ENCODE measurements at places on chromosomes 16 and 17.
A peak's percentile ranks its signal among the peaks of the same experiment; 100 is the strongest.

DNA sequence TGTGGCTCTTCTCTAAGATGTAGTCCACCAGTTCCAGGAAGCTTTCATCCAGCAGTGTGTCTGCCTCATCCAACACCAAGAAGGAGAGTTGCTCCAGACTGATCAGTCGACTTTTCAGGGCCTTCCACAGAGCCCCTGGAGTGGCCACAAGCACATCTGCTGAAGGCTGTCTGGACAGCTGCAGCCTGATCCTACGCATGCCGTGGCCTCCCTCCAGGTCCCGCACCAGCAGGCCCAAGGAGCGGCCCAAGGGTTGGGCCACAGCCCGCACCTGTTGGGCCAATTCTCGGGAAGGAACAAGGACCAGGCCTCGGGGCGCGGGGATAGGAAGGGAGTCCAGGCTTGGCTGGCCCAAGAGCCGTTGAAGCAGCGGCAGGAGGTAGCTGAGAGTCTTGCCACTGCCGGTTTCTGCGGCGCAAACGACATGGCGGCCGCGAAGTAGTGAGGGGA, 729 bp downstream of the DDX28 start:
- no peaks in the 10 kb centered on the region for H3K27me3 ChIP-seq
- peaks cover 8% of the 10 kb centered on the region for H3K4me1 ChIP-seq
- H3K36me3 ChIP-seq = no peaks in the 10 kb centered on the region
- H3K4me3 ChIP-seq = peak overlapping the region; percentile 85

DNA sequence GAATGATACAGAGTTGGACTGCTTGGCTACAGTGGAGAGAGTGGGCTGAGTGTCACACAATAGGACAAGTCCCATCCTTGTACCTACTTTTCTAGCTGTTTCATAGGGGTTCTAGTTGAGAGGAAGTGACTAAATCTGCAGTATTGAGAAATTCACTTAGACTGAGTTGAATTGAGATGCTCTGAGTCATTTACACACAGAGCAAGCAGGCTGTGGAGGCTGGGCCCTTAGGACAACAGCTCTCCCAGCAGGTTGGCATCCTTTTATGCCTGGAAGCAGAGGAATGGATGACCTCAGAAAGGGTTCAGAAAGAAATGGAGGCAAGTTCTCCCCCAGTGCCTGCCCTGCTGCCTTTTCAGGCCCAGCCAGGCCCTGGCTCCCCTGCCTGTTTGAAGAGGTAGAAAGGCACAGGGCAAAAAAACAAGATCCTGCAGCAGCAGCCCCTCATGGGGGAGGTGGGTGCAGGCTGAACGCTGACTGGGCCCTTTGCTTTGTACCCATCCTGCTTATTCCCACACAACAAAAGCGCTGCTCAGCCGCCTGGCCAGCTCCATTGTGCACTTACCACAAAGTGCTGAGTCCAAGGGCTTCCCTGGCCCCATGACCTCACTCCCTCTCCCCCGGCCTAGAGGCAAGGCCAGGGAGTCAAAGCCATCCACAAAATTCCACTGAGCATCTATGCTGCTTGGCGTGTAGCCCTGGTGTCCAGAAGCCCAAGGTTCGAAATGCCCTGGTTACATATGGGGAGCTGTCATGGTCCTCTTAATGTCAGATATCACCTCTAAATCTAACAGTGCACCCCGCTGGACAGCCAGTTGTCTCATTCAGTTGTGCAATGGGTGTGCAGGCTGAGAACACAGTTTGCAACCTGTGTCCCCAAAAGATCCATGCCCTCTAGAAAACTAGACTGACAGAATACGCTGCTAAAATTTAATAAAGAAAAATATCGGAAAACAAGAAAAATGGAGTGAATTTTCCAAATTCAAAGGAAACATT, 5.4 kb upstream of the CRYBA1 start:
- H3K4me1 ChIP-seq = peaks cover under 1% of the 10 kb centered on the region
- DNase-seq = no peak
- H3K27me3 ChIP-seq = no peaks in the 10 kb centered on the region
- no peak overlapping the region for H3K4me3 ChIP-seq
- no peak overlapping the region for H3K27ac ChIP-seq

DNA sequence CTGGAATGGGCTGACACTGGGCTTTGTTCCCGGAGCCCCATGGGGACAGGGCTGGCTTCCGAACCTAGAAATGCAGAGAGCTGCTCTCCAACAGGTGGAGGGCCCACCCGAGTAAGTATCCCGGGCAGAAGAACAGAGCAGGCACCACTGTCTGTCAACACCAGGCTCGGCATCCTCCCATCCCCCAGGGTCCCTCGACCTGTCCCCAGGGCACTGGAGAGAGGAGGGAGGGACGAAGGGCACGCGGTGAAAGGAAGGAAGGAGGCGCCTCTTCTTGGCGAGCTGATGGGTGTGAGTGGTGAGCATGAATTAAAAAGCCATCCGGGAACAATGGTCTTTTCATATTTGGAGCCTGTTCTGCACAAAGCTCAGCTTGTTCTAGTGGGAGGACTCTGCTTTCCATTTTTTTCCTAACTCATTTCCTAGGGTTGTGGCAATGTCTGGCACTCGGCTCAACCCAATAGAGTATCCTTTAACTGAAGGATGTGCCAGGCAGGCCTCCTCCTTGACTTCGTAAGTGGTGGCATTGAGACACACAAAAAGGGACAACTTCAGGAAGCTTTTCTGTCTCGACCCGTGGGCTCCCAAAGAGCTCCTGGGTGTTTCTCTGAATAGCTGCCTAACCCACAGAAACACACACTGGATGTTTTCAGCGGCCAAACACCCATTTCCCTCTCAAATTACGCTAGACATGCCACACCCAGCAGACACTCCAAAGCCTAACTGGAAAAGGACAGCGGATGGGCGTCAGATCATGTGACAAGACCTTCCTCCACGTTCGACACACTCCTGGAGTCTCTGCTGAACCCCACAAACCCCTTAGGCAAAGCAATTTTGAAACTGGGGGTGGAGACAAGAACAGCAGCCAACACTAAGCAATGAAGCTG, 47.7 kb downstream of the ZFHX3 start:
- H3K4me1 ChIP-seq = peaks cover 6% of the 10 kb centered on the region
- no peak for DNase-seq
- H3K27me3 ChIP-seq = no peaks in the 10 kb centered on the region
- H3K36me3 ChIP-seq = no peaks in the 10 kb centered on the region
- no peak overlapping the region for H3K4me3 ChIP-seq
- no peak overlapping the region for H3K27ac ChIP-seq

GRCh38 chr17:64515829-64516228, 9.1 kb downstream of the CEP95 start:
- H3K27ac ChIP-seq = peak overlapping the region; percentile 18
- H3K4me3 ChIP-seq = no peak overlapping the region
- H3K4me1 ChIP-seq = no peaks in the 10 kb centered on the region
- no peak for DNase-seq
- peaks cover 79% of the 10 kb centered on the region for H3K36me3 ChIP-seq
- H3K27me3 ChIP-seq = no peaks in the 10 kb centered on the region

DNA sequence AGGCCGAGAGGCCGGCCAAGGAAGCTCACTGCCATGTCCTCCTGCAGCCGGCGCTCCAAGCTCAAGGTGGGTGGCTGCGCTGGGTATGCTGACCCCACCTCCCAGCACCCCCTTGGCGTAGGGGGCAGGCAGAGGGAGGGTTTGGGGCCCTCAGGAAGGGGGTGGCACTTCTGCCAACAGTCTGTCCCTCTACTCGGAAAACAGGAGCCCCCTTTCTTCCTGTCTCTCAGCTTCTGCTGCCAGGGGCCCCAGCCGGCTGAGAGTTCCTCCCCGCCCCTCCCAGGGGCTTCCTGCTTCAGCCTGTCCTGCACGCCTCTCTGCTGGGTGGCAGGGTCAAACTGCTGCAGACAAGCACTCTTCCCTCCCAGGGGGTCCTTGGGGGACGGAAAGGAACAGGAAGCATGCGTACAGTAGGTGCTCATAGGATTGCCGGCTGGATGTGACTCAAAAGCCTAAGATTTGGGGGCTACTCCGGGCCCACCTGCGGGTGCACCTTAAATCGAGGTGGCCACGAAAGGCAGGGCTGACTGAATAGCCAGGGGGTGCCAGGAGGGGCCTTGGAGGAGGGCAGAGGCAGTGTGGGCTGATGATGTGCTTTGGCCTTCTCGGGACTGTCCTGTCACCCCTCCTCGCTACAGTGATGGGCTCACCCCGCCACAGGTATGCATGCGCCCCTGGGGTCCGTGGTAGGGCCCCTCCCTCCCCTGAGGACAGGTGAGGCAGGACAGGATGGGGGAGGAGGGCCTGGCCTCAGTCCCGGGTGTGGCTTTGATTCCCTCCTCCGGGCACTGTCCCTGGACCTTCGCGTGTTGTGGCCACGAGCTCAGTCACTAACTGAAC, 4.0 kb downstream of the CBX2 start:
- H3K27me3 ChIP-seq = peaks cover under 1% of the 10 kb centered on the region
- H3K4me3 ChIP-seq = no peak overlapping the region
- peaks cover 11% of the 10 kb centered on the region for H3K36me3 ChIP-seq
- H3K4me1 ChIP-seq = peaks cover 6% of the 10 kb centered on the region
- H3K27ac ChIP-seq = no peak overlapping the region
- DNase-seq = no peak

DNA sequence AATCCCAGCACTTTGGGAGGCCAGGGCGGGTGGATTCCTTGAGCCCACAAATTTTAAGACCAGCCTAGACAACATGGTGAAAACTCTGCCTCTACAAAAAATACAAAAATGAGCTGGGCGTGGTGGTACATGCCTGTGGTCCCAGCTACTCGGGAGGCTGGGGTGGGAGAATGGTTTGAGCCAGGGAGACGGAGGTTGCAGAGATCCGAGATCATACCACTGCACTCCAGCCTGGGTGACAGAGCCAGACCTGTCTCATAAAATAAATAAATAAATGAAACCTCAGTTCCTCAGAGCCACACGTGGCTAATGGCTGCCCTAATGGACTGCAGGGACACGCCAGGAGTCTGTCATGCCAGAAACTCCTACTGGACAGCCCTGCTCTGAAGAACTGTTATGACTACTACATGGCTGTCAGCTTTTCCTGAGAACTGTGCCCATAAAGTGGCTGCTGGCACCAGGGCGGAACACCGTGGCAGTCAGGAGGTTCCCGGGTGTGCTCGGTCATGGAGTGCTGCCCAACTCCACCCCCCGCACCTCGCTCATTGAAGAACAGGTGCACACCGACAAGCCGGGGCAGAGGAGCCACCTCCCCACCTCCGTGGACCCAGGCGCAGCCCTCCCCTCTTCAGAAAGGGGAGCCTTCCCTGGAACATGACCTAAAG, 4.3 kb downstream of the TMEM11 start:
- H3K36me3 ChIP-seq = no peaks in the 10 kb centered on the region
- H3K27me3 ChIP-seq = no peaks in the 10 kb centered on the region

DNA sequence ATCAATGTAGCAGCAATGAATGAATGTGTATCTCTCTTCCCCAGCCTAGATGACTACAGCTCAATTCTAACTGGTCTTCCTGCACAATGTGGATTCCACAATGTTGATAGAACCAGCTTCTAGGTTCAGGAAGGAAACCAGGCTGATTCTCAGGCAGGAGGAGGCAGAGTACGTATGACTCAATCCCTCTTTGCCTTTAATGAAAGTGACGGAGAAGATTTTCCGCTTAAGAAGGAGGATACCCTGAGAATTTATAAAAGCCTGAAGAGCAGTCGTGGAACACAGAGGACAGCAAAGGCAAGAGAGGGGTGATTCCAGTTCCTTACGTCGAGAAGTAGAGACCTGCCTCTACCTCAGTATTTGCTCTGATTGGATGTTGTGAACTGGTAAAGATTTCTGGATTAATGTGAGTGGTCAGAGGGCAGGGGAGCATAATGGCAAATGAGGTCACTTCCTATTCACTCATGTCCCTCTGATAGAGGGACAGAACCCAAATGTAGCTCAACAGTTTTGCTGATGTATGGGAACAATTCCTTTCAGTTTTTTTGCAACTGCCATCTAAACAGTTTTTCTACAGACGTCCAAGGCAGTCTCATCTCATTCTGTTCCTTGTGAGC, 15.0 kb upstream of the SLC16A11 start:
- H3K4me3 ChIP-seq = no peak overlapping the region
- no peak overlapping the region for H3K27ac ChIP-seq
- DNase-seq = no peak
- H3K4me1 ChIP-seq = no peaks in the 10 kb centered on the region

GRCh38 chr17:17590141-17590751, 1.3 kb downstream of the PEMT start:
- peak; percentile 49 for DNase-seq
- peak overlapping the region; percentile 93 for H3K27ac ChIP-seq
- peaks cover 26% of the 10 kb centered on the region for H3K4me1 ChIP-seq
- peak overlapping the region; percentile 75 for H3K4me3 ChIP-seq
- H3K36me3 ChIP-seq = no peaks in the 10 kb centered on the region

GRCh38 chr17:15507896-15508295, 40.5 kb upstream of the CDRT4 start:
- no peak overlapping the region for H3K27ac ChIP-seq
- no peak overlapping the region for H3K4me3 ChIP-seq
- no peak for DNase-seq

GRCh38 chr17:77829843-77830799, 128.4 kb upstream of the TNRC6C start:
- DNase-seq = peak; percentile 86
- H3K36me3 ChIP-seq = no peaks in the 10 kb centered on the region
- H3K27ac ChIP-seq = no peak overlapping the region
- no peaks in the 10 kb centered on the region for H3K27me3 ChIP-seq
- no peak overlapping the region for H3K4me3 ChIP-seq
- peaks cover 10% of the 10 kb centered on the region for H3K4me1 ChIP-seq

GRCh38 chr16:79601092-79601930, 774 bp upstream of the MAF start:
- peak overlapping the region; percentile 42 for H3K4me3 ChIP-seq
- H3K27me3 ChIP-seq = peaks cover 2% of the 10 kb centered on the region
- H3K4me1 ChIP-seq = peaks cover 10% of the 10 kb centered on the region
- peak overlapping the region; percentile 71 for H3K27ac ChIP-seq
- DNase-seq = peak; percentile 31

GRCh38 chr16:67390816-67391423, 2.4 kb downstream of the TPPP3 start:
- DNase-seq = no peak
- no peak overlapping the region for H3K4me3 ChIP-seq
- no peak overlapping the region for H3K27ac ChIP-seq
- peaks cover 3% of the 10 kb centered on the region for H3K4me1 ChIP-seq

DNA sequence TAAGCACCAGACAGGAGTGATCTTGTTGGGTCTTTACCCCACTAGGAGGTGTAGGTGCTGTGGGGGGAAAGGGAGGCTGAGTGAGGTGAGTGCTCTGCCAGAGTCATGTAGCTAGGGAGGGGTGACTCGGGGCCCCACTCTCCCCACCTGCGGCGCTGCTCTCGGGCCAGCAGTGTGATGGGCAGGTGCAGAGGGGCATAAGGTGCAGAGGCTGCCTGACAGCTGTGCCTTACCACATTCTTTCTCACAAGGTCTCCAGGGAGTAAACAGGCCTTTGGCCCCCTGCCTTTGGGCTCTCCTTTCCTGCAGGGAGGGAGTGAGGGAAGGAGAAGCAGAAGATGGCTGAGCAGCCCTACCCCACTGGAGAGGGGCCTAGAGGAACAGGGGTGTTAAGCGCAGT, 4.5 kb upstream of the CNP start:
- H3K4me3 ChIP-seq = no peak overlapping the region
- H3K36me3 ChIP-seq = no peaks in the 10 kb centered on the region
- no peaks in the 10 kb centered on the region for H3K27me3 ChIP-seq
- peaks cover 6% of the 10 kb centered on the region for H3K4me1 ChIP-seq
- no peak for DNase-seq

GRCh38 chr16:50497592-50497991, 50.6 kb upstream of the NKD1 start:
- peaks cover 17% of the 10 kb centered on the region for H3K27me3 ChIP-seq
- no peak overlapping the region for H3K27ac ChIP-seq
- no peaks in the 10 kb centered on the region for H3K36me3 ChIP-seq
- H3K4me1 ChIP-seq = no peaks in the 10 kb centered on the region

- no peak overlapping the region for H3K27ac ChIP-seq
- H3K27me3 ChIP-seq = no peaks in the 10 kb centered on the region
- no peak for DNase-seq
- no peaks in the 10 kb centered on the region for H3K36me3 ChIP-seq
- no peak overlapping the region for H3K4me3 ChIP-seq
- no peaks in the 10 kb centered on the region for H3K4me1 ChIP-seq
Measured at GRCh38 chr16:49382916-49383315, 9.3 kb downstream of the C16orf78 start.
